ENCODE measurements at places on chromosomes 12 and 14.

- DNase-seq = no peak
Observed at GRCh38 chr14:64861916-64862315, 17.8 kb downstream of the SPTB start.

- no peak for DNase-seq
Observed at GRCh38 chr14:104051092-104051813, 34.2 kb upstream of the ASPG start.

DNA sequence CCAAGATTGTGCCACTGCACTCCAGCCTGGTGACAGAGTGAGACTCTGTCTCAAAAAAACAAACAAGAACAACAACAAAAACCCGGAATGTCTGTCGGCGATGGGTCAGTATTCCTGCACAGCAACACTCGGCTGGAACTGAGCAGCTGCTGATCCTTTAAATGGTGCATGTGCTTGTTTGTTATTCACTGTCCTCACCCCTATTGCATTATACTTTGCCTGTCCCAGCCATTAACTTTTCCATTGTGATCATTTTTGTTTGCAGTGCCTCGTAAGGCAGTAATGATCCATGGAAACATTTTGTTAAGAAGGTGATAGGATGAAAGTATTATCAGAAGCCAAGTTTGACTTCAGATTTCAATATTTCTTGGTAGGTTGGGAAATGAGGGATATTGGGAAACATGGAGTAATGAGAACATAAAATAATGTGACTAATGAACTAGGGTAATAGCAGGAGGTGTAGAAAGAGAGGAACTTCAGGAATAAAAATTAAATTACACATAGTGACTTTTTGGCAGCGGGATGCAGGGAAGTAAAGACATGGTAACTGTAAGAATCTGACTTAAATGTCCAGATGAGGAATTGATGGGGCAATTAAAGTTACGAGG is 6.1 kb downstream of the ACSS3 start:
- DNase-seq = no peak

DNA sequence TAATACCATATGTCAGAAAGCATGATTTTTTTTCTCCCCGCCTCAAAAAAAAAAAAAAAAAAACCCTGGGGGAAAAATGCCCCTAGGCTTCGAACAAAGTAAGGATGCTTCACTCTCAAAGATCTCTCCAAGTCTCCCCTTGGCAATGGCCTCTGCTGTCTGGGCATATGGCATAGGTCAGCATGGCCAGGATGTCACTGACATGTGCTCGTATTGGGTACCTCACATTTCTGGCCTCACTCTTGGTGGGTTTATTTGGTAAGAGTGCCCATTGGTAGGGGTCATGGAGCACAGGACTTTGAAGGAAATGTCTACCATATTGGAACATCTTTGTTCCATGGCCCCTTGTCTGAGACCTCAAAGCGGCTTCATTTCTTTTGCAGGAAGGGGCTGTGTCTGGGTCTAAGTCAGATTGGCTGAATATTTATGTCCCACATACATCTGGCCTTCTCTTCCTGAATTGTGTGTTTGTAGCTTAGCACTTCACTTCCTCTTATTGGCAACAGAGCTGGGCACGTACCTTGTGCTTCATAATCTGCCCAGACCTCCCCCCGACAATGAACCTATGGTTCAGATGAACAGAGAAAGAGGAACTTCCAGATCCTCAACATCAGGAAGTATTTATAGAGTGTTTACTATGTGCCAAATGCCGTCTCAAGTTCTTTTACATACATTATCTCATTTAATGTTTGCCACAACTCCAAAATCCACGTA is 36.3 kb upstream of the OAS1 start:
- no peak for DNase-seq

DNA sequence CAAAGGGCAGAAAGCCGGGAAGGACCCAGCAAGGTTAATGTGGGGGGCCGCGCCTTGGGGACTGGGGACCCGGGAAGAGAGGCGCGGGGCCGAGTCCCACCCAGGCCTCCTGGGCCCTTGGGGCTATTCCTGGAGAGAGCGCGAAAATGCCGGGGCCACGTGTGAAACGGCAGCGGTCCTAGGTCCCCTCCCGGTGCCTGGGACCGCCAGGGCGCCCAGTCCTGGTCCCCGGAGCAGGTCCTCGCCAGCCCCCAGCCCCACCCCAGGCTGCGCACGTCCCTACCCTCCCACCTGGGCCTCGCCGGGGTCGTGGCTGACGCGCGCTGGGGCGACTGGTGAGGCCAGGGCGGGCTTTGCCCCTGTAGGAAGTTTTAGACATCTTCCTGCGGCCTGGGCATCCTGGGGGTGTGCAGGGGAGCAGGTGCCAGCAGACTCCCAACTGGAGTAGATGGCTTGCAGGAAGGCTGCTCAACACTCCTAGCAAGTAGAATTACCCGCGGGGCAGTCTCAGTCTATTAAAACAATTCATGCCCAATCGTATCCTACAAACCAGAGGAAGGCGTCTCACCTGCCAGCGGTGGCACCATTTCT is 708 bp downstream of the FAR2 start:
- no peak for DNase-seq

- no peak for DNase-seq
Observed at GRCh38 chr12:122304924-122305323, 38.6 kb upstream of the VPS33A start.

- DNase-seq = no peak
Observed at GRCh38 chr12:96375841-96376604, 24.2 kb downstream of the CDK17 start.

GRCh38 chr12:102215992-102216691 is 18.5 kb upstream of the PMCH start:
- no peak for DNase-seq

- no peak for DNase-seq
Observed at GRCh38 chr12:3518902-3519301, 27.9 kb downstream of the PRMT8 start.

- no peak for DNase-seq
Observed at GRCh38 chr12:122921917-122922316, 26.0 kb upstream of the VPS37B start.

GRCh38 chr12:39839072-39839471 is 219.5 kb upstream of the ABCD2 start:
- no peak for DNase-seq

DNA sequence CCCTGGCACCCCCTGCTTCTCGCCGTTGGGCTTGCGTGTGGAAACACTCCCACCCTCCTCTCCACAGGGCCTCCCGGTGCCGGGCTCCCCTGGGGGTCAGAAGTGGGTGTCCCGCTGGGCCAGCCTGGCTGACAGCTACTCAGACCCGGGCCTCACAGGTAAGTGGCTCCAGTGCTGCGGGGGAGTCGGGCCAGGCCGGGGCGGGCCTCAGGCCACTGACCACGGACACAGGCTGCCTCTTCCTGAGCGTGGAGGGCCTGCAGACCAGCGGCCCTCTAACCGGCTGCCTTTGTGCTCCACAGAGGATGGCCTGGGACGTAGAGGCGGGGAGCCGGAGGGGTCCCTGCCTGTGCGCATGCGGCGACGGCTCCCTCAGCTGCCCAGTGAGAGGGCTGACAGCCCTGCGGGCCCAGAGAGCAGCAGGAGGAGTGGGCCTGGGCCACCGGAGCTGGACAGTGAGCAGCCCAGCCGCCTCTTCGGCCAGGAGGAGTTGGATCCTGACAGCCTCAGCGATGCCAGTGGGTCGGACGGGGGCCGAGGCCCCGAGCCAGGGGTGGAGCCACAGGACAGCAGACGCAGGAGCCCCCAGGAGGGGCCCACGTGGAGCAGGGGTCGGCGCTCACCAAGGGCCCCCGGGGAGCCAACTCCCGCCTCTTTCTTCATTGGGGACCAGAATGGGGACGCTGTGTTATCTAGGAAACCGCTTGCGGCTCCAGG is 21.1 kb downstream of the CEP170B start:
- DNase-seq = no peak

GRCh38 chr12:3152892-3153291 is 75.7 kb downstream of the TSPAN9 start:
- no peak for DNase-seq

GRCh38 chr14:24366721-24367513 is 1.1 kb upstream of the NFATC4 start:
- DNase-seq = peak; percentile 11

DNA sequence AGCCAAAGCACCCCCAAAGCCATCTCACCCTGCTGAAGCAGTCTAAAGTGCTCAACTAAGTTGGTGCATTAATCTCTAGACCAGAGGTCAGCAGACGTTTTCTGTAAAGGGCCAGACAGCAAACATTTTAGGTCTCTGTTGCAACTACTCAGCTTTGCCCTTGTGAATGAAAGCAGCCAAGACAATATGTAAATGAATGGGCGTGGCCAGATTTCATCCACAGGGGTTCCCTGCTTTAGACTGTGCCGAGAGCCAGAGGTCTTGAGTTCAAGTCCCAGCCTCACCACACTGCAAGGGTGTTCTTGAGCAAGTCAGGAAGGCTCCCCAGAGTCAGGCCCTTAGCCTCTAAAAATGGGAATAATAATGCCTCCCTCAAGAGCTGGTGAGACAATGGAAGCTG is 166.2 kb downstream of the CHST11 start:
- no peak for DNase-seq

DNA sequence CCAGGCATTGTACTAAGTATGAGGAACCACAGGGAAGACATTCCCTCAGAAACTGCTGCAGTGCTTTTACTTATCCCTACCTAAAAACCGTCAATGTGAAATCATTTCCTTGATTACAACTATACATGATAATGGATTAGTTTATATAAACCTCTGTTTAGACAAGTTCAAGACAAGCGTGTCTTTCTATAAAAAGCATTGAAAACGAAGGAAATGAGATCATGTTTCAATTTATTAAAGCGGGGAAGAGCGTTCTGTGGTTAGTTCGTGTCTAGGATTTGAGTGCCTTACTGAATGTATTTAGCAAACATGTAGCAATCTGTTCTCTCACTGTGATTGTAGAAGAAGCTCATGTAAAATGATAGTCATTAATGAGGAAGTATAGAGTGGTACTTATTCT is 37.5 kb downstream of the GALC start:
- DNase-seq = no peak

DNA sequence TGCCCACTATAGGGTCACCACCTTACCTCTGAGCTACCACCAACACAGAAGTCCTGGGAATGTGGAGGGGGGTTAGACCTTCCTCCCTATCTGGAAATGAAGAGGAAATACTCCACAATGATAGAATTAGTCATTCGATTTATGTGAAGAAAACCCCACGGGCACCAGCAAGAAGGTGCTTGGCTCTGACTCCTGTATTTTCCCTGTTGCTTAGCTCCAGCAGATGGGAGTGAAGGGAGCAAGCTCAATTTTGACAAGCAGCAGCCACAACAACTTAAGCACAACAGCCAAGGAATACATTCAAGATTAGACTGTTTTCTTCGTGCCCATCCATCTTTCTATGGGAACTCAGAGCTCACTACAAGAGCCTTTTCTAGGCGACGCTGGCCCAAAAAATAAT is 191.7 kb downstream of the SPTSSA start:
- DNase-seq = no peak

GRCh38 chr12:88703790-88704189 is 123.5 kb upstream of the KITLG start:
- DNase-seq = no peak

GRCh38 chr12:124829008-124829707 is 34.5 kb downstream of the SCARB1 start:
- DNase-seq = no peak

DNA sequence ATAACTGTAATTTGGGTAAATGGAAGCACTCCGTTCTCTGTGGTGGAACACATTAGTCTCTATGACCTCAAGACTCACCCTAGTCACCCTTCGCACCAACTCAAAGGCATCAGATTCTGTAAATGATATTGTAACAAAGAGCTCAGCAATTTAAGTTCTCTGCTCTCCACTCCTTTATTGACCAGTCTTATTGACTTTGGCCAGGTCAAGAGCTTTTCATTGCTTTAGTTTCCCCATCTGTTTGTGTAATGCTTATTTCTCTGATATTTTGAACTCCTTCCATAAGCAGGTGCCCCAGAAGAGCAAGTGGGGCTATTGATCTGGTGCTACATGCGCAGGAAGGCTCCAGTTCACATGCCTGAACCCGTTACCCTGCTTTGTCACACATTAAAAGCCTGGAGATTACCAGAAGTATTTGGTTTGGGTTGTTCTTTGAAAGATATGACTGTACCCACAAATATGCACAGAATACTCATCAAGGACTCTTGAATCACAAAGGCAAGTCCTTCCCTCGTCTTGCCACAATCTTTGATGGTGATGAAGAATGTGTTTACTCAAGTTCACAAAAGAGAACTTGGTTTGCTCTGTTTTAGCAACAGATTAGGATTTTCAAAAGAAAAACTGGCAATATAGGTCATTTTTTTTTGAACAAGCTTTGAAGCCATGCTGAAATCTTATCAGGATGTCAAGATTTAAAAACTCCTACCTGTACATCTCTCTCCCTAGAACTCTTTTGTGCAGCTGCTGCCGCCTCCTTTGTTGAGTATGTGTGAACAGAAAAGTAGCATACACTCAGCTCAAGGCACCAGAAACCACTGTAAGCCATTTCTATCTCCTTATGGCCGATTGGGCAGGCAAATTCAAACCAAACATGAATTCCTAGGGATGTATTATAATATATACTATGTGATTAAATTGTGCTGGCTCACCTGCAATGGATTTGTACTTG is 193.9 kb downstream of the BCAT1 start:
- DNase-seq = no peak

- no peak for DNase-seq
Observed at GRCh38 chr12:99383258-99383657, 264.3 kb upstream of the GARIN6 start.

DNA sequence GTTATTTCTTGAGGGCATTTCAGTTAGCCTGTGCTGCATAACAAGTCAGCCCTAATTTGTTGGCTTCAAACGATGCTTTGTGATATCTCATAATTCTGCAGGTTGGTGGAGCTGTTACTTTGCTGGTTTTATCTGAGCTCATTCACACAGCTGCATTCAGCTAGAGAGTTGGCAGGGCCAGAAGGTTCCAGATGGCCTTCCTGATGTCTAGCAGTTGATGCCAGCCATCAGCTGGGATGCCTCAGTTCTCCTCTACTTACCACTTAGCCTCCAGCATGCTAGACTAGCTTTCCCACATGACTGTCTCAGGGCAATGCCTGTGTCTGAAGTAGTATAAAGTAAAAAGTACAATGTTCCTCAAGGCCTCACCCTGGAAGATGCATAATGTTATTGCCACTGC is 130.6 kb downstream of the SLC35F4 start:
- DNase-seq = no peak

- DNase-seq = no peak
Observed at GRCh38 chr14:104422837-104423681, 156.5 kb upstream of the C14orf180 start.

DNA sequence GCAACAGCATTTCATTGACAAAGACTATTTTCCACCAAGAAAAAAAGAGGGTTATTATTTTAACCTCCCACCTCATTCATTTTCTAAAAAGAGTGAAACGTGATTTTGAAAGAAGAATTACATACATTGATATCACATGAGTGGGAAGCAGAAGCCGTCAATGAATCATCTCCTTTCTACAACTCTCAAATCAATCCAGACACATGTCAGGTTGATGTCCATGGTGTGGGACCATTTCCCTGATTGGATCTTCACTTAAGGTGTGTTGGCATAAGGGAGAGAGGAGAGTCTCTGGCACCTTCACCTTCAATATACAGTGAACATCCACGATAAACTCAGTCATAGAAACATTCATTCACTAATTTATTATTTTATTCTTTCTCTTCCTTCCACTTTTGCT is 1095.1 kb downstream of the BCL11B start:
- DNase-seq = no peak

GRCh38 chr14:74940956-74941565 is 14.3 kb downstream of the PGF start:
- DNase-seq = no peak
